CD4-positive, alpha-beta memory T cell (primary cell): ENCODE measurements at places on chromosomes 5 and 9.
A peak's percentile ranks its signal among the peaks of the same experiment; 100 is the strongest.

DNA sequence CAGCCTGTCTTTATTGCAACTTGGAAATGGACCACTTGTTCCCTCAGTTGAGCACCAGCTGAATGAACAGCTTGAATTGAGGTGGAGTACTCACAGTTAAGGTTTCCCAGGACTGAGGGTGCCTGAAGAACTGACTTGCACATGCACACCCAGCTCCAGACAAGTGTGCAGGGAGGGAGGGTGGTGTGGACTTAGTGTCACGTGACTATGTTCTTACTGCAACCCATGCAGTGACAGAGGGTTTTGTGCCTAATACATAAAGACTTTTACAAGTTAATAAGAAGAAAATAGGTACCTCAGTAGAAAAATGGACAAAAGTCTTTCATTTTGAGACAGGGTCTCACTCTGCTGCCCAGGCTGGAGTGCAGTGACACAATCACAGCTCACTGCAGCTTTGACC lies 18.0 kb downstream of the BARX1 start:
- no peaks in the 10 kb centered on the region for H3K4me1 ChIP-seq
- no peaks in the 10 kb centered on the region for H3K27me3 ChIP-seq
- H3K4me3 ChIP-seq, result no peak overlapping the region
- no peak overlapping the region for H3K27ac ChIP-seq
- DNase-seq, result no peak

GRCh38 chr5:175867587-175868347 lies 3.6 kb upstream of the CPLX2 start:
- no peaks in the 10 kb centered on the region for H3K36me3 ChIP-seq
- peaks cover 5% of the 10 kb centered on the region for H3K27me3 ChIP-seq

DNA sequence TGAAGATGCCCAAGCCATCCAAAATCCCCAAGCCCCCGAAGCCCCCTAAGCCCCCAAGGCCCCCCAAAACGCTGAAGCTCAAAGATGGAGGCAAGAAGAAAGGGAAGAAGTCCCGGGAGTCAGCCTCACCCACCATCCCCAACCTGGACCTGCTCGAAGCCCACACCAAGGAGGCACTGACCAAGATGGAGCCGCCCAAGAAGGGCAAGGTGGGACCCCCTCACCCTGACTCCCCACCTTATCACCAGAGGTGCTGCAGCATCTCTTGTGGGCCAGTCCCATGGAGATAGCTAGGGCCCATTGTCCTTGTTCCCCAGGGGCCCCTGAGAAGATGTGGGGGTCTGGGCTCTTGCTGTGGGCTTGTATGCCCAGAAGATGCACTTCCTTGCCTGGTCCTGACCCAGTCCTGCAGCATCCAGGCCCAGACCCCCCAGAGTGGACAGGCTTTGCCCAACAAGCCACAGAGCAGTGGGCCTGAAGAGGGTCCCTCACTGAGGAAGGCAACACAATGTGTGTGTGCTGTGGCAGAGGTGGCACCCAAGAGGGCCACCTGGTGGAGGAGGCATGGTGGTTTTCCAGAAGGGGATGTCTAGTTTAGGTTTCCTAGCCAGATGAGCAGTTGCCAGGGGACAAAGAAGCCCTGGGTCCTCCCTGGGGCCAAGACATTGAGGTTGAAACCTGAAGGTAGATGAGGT lies 84.1 kb downstream of the PHF2 start:
- peaks cover 16% of the 10 kb centered on the region for H3K36me3 ChIP-seq
- no peaks in the 10 kb centered on the region for H3K27me3 ChIP-seq
- no peak for DNase-seq
- no peak overlapping the region for H3K4me3 ChIP-seq
- H3K4me1 ChIP-seq, result no peaks in the 10 kb centered on the region
- H3K27ac ChIP-seq, result no peak overlapping the region

DNA sequence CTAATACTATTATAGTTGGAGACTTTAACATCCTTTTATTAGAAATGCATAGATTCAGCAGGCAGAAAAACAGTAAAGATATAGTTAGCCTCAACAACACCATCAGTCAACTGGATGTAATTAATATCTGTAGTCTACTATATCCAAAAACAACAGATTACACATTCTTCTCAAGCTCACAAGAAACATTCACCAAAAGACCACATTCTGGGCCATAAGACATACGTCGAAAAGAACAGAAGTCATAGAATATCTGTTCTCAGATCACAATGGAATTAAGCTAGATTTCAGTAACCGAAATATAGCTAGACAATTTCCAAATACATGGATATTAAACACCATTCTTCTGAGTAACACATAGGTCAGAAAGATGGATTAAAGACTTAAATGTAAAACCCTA lies 336.6 kb upstream of the RPS23 start:
- H3K36me3 ChIP-seq, result no peaks in the 10 kb centered on the region
- H3K27me3 ChIP-seq, result no peaks in the 10 kb centered on the region
- DNase-seq, result no peak
- no peaks in the 10 kb centered on the region for H3K4me1 ChIP-seq
- H3K4me3 ChIP-seq, result no peak overlapping the region
- H3K27ac ChIP-seq, result no peak overlapping the region

DNA sequence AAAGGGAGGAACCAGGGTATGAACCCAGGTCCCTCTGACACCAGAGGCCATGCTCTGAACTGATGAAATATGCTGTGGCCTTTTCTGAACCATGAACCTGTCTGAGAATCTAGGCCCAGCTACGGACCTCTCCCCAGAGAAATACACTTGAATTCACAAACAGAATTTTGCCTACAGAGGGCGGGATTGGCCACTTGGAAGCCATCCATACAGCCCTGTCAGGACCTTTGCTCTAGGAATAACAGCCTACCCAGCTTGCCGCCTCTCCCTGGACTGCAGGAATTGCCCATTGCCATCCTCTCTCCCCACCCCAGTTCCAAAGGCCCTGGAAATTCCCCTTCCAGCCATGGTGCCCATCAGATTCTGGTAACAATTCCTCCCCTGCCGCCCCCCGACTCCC lies 26.6 kb downstream of the MORN5 start:
- no peaks in the 10 kb centered on the region for H3K36me3 ChIP-seq
- DNase-seq, result no peak
- H3K4me1 ChIP-seq, result no peaks in the 10 kb centered on the region
- H3K27ac ChIP-seq, result no peak overlapping the region

GRCh38 chr9:4139196-4139595 lies 160.7 kb downstream of the GLIS3 start:
- no peak for DNase-seq
- no peaks in the 10 kb centered on the region for H3K4me1 ChIP-seq
- H3K36me3 ChIP-seq, result no peaks in the 10 kb centered on the region
- H3K4me3 ChIP-seq, result no peak overlapping the region
- peaks cover 4% of the 10 kb centered on the region for H3K27me3 ChIP-seq

- no peaks in the 10 kb centered on the region for H3K27me3 ChIP-seq
- H3K27ac ChIP-seq, result no peak overlapping the region
- H3K36me3 ChIP-seq, result no peaks in the 10 kb centered on the region
- no peak overlapping the region for H3K4me3 ChIP-seq
- peaks cover 16% of the 10 kb centered on the region for H3K4me1 ChIP-seq
Measured at GRCh38 chr5:71782393-71782770, 63.3 kb downstream of the CARTPT start.

- no peak within 1 kb of the TSS for H3K27ac ChIP-seq
- DNase-seq, result no peak
- no peak within 1 kb of the TSS for H3K4me3 ChIP-seq
- H3K4me1 ChIP-seq, result no peaks in the 10 kb centered on the region
- H3K27me3 ChIP-seq, result no peaks in the 10 kb centered on the region
- no peaks in the 10 kb centered on the region for H3K36me3 ChIP-seq
Measured at GRCh38 chr9:83062651-83063527, at the start of gene RASEF. TSS of gene RASEF (minus strand) at chr9:83063142. CDS start at chr9:83062867, 275 bp downstream.

GRCh38 chr9:92538541-92538940 lies 2.8 kb upstream of the ECM2 start:
- H3K27ac ChIP-seq, result no peak overlapping the region
- no peaks in the 10 kb centered on the region for H3K27me3 ChIP-seq
- no peak overlapping the region for H3K4me3 ChIP-seq
- no peaks in the 10 kb centered on the region for H3K36me3 ChIP-seq
- DNase-seq, result no peak
- no peaks in the 10 kb centered on the region for H3K4me1 ChIP-seq

DNA sequence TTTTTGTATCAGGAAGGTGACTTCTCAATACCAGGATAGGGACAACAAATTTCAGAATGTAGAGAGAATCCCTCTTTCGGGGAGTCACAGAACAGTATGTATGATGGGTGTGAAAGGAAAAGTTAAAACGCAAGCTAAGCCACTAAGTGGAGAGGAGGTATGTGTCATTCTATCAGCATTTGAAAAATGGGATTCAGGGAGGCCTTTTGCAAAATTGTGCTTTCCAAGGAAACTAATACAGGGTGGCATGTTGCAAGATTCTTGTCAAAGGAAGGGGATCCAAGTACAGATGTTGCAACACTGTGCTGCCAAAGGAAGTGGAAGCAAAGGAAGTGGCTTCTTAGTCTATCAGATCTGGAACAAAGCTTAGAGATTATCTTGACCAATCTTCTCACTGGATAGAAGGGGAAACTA lies 12.6 kb upstream of the TNIP1 start:
- H3K36me3 ChIP-seq, result no peaks in the 10 kb centered on the region
- no peak overlapping the region for H3K4me3 ChIP-seq
- DNase-seq, result no peak
- H3K4me1 ChIP-seq, result peaks cover 47% of the 10 kb centered on the region
- no peaks in the 10 kb centered on the region for H3K27me3 ChIP-seq

- peak overlapping the region; percentile 80 for H3K27ac ChIP-seq
- H3K4me1 ChIP-seq, result peaks cover 58% of the 10 kb centered on the region
- H3K27me3 ChIP-seq, result no peaks in the 10 kb centered on the region
- H3K36me3 ChIP-seq, result no peaks in the 10 kb centered on the region
- DNase-seq, result peak; percentile 39
Measured at GRCh38 chr5:56480705-56481427, 247.7 kb upstream of the ANKRD55 start.

DNA sequence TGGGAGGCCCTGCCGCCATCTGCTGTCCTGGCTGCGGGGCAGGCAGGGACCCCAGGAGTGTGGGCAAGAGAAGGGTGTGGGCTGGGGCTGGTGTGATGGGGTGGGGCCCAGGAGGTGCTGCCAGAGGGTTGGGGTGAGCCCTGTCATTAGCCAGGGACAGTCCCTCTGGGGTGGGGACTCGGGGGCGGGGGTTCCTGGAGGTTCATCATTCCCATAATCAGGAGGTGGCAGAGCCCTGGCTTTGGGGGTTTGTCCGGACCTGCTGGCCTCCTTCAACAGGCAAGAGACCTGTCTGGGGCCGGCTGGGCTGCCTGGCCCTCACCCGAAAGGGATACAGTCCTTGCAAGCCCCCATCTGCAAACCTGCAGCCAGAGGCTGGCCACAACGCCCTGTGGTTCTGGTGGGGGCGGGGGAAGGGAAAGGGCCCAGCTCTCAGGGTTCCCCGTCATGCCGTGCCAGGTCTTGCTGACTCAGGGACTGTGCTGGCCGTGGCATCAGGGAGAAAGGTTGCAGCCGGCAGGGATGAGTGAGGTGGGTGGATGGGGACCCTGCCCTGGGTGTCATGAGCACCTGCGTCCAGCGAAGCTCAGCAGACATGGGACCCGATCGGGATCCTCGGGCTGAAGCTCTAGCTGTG lies 65.2 kb downstream of the MRPL36 start:
- H3K4me3 ChIP-seq, result no peak overlapping the region
- H3K4me1 ChIP-seq, result no peaks in the 10 kb centered on the region
- H3K27ac ChIP-seq, result no peak overlapping the region
- H3K36me3 ChIP-seq, result no peaks in the 10 kb centered on the region
- no peak for DNase-seq

DNA sequence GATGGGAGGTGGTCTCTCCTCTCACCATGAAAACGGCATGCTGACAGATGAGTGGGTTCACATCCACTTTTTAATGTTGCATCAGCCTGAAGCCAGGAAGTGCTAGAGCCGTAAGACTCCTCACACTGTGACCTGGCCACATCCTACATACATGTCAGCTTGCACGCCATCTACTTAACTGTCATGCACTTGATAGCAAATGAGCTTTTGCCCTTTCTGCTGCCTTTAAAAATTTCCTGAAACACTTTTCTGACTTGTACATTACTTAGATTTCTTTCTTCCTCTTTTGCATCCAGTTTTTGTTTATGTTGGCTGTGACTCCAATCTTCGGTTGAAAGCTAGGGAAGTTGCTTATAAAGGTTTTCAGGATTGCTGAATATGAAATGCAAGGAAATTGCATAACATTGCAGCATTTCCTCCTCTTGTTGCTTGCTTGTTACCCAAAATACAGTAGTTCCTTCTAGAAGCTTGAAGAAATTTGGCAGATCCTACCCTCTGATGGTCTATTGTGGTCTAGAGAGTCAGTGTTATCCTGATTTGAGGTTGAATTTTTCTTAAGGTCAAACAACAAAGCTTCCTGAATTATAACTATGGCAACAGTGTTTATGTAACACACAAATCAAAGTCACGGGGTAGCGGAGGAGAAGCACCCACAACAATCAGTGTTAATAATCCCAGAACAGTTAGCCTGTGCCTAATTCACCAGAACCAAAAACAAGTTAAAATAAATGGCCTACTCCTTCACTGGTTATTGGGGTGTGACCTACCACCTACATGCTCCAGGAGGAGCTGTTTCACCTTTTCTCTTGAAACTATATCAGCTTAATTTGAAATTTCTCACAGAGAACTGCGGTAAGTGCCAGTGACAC lies 232.5 kb downstream of the ARHGAP26 start:
- no peak overlapping the region for H3K4me3 ChIP-seq
- no peaks in the 10 kb centered on the region for H3K27me3 ChIP-seq
- no peaks in the 10 kb centered on the region for H3K36me3 ChIP-seq
- peaks cover 54% of the 10 kb centered on the region for H3K4me1 ChIP-seq
- peak overlapping the region; percentile 77 for H3K27ac ChIP-seq
- peak; percentile 88 for DNase-seq

GRCh38 chr9:35424356-35425352 lies 65.3 kb upstream of the RUSC2 start:
- H3K27me3 ChIP-seq, result no peaks in the 10 kb centered on the region
- DNase-seq, result no peak
- H3K36me3 ChIP-seq, result no peaks in the 10 kb centered on the region
- no peaks in the 10 kb centered on the region for H3K4me1 ChIP-seq
- H3K27ac ChIP-seq, result no peak overlapping the region

- no peak overlapping the region for H3K27ac ChIP-seq
- H3K27me3 ChIP-seq, result no peaks in the 10 kb centered on the region
- H3K4me3 ChIP-seq, result no peak overlapping the region
- DNase-seq, result no peak
Measured at GRCh38 chr5:140553657-140554056, 3.6 kb downstream of the SRA1 start.
